CD14-positive monocyte (primary cell): ENCODE measurements at places on chromosomes 16 and 17.

DNA sequence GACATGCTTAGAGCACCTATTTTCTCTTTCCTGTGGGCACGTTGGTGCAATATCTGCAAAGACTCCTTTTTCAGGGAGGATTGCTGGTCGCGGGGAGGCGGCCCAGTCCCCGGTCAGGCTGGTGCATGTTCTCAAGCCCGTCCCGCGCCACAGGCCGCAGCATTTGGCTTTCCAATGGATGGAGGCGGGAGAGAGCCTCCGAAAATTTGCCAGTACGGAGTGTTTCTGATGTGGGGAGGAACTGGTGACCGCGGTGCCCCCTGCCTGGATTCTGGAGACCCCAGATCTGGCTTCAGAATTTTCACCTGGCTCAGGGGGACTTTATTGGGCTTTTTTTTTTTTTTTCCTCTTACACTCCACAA lies 2.3 kb downstream of the CMIP start:
- H3K36me3 ChIP-seq: no peaks in the 10 kb centered on the region
- H3K4me1 ChIP-seq: peaks cover 70% of the 10 kb centered on the region
- H3K27ac ChIP-seq: peak overlapping the region; percentile 87
- peaks cover 2% of the 10 kb centered on the region for H3K27me3 ChIP-seq

- H3K36me3 ChIP-seq: no peaks in the 10 kb centered on the region
- no peaks in the 10 kb centered on the region for H3K27me3 ChIP-seq
- no peaks in the 10 kb centered on the region for H3K4me1 ChIP-seq
- H3K4me3 ChIP-seq: no peak overlapping the region
- no peak for DNase-seq
- no peak overlapping the region for H3K27ac ChIP-seq
Measured at GRCh38 chr16:83356266-83356665, 451.5 kb upstream of the HSBP1 start.

DNA sequence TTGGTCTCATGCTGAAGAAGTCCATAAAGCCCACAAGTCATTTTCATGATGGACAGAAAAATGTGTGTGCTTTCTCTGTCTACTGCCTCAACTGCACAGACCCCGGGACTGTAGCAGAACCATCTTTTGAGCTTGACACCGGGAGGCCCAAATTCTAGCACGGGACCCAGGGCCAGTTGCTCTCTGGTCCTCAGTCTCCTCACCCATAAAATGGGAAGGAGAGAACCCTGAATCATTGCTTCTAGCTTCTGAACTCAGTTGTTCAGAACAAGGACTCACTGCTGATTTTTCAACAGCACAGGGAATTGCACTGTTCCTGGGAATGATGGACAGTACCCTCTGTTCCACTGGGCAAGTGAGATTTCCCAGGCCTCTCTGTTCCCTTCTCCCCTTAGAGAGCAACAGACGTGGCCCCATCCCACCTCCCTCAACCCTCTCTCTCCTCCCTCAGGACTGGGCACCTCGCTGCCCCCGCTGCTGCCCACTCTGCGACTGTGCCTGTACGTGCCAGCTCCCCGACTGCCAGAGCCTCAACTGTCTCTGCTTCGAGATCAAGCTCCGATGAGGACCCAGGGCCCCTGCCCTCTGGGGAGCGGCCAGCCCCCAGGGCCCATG lies 2.2 kb upstream of the ALDOA start:
- H3K27me3 ChIP-seq: no peaks in the 10 kb centered on the region
- H3K4me1 ChIP-seq: peaks cover 33% of the 10 kb centered on the region
- peak overlapping the region; percentile 94 for H3K27ac ChIP-seq
- peaks cover 18% of the 10 kb centered on the region for H3K36me3 ChIP-seq

GRCh38 chr16:64478252-64478906 lies 643.5 kb downstream of the CDH11 start:
- no peaks in the 10 kb centered on the region for H3K4me1 ChIP-seq
- DNase-seq: no peak
- H3K4me3 ChIP-seq: no peak overlapping the region
- no peaks in the 10 kb centered on the region for H3K36me3 ChIP-seq

DNA sequence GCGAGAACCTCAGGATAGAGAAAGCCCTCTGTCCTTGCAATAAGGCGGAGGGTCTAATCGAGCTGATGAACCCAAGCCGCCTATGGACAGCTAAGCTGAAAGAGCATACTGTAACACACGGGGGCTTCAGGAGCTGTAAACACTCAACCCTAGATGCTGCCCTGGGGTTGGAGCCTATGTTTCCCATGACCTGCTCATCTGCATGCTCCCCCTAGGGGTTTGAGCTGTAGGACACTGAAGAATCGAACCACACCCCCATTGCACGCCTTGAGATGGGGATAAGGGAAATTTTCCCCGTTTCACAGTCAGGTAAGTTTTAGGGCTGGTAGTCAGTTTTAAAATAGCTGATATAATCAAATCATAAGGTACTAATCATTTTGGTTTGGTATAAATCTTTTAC lies 675.6 kb upstream of the CDH8 start:
- no peak overlapping the region for H3K27ac ChIP-seq
- no peaks in the 10 kb centered on the region for H3K4me1 ChIP-seq
- no peak overlapping the region for H3K4me3 ChIP-seq
- no peaks in the 10 kb centered on the region for H3K36me3 ChIP-seq
- no peaks in the 10 kb centered on the region for H3K27me3 ChIP-seq

DNA sequence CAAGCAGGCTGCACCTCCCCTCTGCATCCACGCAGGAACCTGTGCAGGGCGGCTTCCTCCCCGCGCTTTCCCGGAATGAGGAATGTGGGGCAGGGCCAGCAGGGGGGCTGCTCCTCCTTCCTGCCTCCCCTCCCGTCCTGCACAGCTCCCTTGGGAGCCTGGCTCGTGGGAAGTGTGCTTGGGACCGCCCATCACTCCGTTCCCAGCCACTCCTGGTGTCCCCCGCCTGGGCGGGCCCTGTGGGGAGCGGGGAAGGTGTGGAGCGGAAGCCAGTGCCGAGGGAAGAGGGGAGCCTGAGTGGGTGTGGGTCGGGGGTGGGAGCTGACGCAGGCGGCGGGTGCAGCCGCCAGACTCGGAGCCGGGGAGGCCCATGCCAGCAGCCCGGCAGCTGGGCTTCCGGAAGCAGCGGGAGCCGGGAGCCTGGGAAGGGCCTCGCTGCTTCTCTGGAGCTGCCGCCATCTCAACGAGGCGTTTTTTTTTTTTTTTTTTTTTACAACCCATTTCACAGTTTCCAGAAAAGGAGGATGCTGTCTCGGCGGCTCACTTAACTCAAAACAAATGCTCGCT lies 24.1 kb downstream of the BAHCC1 start:
- H3K27me3 ChIP-seq: no peaks in the 10 kb centered on the region
- DNase-seq: no peak
- no peaks in the 10 kb centered on the region for H3K36me3 ChIP-seq

GRCh38 chr17:4007346-4008081 lies 43.3 kb upstream of the ATP2A3 start:
- H3K27me3 ChIP-seq: no peaks in the 10 kb centered on the region
- no peak for DNase-seq
- peaks cover 74% of the 10 kb centered on the region for H3K36me3 ChIP-seq
- no peak overlapping the region for H3K4me3 ChIP-seq

DNA sequence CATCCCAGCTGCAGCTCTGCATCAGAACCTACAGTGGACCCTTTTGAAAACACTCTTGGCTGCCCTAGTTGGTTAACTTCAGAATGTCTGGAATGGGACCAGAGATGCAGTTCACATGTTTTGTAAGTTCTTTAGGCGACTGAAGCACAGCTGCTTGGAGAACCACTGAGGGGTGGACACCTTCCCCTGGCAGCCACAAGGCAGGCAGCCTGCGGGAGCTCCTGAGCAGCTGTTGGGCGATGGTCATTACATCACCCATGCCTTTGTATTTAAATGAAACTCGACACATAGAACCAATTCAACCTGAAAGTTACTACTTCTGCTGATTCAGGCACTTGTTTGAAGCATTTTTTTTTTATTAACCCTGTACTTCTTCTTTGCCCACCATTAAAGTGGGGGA lies 151.5 kb downstream of the LGALS9B start:
- no peak overlapping the region for H3K4me3 ChIP-seq
- no peak for DNase-seq
- H3K27ac ChIP-seq: no peak overlapping the region
- no peaks in the 10 kb centered on the region for H3K27me3 ChIP-seq
- H3K4me1 ChIP-seq: no peaks in the 10 kb centered on the region
